ENCODE measurements at places on chromosomes 13 and 19.

GRCh38 chr13:36745436-36745835 lies 71.6 kb downstream of the SERTM1 start:
- H3K36me3 ChIP-seq: no peaks in the 10 kb centered on the region
- no peak for DNase-seq
- peaks cover 1% of the 10 kb centered on the region for H3K27me3 ChIP-seq
- no peaks in the 10 kb centered on the region for H3K4me1 ChIP-seq
- H3K27ac ChIP-seq: no peak overlapping the region
- H3K4me3 ChIP-seq: no peak overlapping the region

DNA sequence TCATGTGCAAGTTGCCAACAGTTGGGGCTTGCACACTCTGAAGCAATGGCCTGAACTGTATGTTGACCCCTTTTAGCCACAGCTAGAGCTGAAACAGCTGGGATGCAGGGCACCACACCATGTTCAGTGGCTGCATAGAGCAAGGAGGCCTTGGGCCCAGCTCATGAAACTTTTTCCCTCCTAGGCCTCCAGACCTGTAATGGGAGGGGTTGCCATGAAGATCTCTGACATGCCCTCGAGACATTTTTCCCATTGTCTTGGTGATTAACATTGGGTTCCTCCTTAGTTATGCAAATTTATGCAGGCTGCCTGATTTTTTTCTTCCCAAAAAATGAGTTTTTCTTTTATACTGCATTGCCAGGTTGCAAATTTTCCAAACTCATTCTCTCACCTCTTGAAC lies 165.1 kb upstream of the PRR20A start:
- H3K27me3 ChIP-seq: no peaks in the 10 kb centered on the region
- DNase-seq: no peak
- H3K27ac ChIP-seq: no peak overlapping the region
- no peaks in the 10 kb centered on the region for H3K36me3 ChIP-seq
- H3K4me1 ChIP-seq: no peaks in the 10 kb centered on the region

DNA sequence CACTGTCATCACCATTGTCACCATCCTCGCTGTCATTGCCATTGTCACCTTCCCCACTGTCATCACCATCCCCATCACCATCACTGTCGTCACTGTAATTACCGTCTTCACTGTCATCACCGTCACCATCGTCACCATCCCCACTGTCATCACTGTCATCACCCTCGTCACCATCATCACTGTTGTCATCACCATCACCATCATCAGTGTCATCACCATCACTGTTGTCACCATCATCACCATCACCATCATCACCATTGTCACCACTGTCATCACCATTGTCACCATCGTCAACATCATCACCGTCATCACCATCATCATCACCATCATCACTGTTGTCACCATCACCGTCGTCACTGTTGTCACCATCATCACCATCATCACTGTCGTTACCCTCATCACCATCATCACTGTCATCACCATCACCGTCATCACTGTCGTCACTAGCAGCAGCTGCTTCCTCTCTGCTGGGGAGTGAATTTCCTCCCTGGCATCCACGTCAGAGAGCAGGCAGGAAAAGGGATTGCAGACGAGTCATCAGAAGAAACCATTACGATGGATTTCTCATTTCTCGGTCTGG lies 27.3 kb downstream of the TMEM255B start:
- H3K27ac ChIP-seq: no peak overlapping the region
- peaks cover 25% of the 10 kb centered on the region for H3K27me3 ChIP-seq
- H3K36me3 ChIP-seq: no peaks in the 10 kb centered on the region
- peaks cover 11% of the 10 kb centered on the region for H3K4me1 ChIP-seq
- no peak overlapping the region for H3K4me3 ChIP-seq

DNA sequence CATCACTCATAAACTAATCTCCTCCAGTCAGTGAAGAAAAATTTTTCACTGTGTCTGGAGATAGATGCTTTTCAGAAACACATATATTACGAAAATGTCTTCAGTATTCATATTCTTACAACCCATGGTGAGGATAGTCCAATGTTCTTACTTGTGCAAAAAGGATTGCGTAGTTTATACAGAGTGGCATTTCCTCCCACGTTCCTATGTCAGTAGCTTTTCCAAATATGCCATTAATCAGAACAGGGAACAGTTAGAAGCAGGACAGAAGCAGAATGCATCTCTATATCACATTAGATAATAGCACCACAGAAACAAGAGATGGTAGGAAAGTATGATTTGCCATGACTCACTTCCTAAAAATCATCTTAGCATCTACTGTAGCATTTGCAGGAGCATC lies 282.9 kb downstream of the SLITRK5 start:
- no peak overlapping the region for H3K27ac ChIP-seq
- DNase-seq: no peak
- H3K4me3 ChIP-seq: no peak overlapping the region

DNA sequence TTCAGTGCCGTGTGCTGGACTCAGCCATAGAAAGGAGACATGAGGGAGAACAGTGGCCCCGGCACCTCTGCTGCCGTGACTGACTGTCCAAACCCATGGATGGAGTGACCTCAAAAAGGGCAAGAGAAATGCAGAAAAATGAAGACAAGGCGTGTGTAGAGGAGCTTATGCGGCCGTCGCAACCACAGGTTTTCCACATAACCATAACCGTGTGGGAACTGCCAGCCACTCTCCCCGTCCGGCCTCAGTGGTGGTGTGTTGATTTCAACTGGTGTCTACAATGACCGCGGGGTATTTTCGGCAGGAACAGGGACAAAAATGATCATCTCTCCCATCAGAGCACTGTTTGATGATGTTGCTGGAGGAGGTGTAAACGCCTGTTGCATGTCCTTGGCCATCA lies 42.9 kb upstream of the F7 start:
- H3K36me3 ChIP-seq: no peaks in the 10 kb centered on the region
- no peaks in the 10 kb centered on the region for H3K4me1 ChIP-seq
- H3K4me3 ChIP-seq: no peak overlapping the region
- H3K27ac ChIP-seq: no peak overlapping the region
- H3K27me3 ChIP-seq: no peaks in the 10 kb centered on the region

DNA sequence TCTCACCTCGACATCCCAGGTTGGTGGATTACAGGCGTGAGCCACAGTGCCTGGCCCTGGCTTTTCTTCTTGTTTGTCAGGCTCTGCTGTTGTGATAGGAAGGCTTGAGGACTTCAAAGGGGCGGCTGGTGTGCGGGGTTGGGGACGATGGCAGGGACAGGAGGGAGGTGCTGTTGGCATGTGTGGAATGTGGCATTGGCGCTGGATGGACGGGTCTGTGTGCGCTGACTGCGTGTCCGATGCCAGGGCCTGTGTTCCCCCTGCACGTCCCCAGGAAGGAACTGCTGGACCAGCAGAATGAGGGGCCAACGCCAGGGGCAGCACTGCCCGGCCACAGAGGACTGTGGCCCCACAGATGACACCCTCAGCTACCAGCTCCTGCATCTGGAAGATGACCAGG lies 12.7 kb upstream of the PTBP1 start:
- peaks cover 1% of the 10 kb centered on the region for H3K36me3 ChIP-seq
- no peak for DNase-seq
- peaks cover 7% of the 10 kb centered on the region for H3K27me3 ChIP-seq
- H3K4me1 ChIP-seq: no peaks in the 10 kb centered on the region
- no peak overlapping the region for H3K4me3 ChIP-seq
- H3K27ac ChIP-seq: no peak overlapping the region

GRCh38 chr13:101919541-101920181 lies 467.2 kb downstream of the ITGBL1 start:
- DNase-seq: no peak
- H3K36me3 ChIP-seq: no peaks in the 10 kb centered on the region
- no peaks in the 10 kb centered on the region for H3K4me1 ChIP-seq

DNA sequence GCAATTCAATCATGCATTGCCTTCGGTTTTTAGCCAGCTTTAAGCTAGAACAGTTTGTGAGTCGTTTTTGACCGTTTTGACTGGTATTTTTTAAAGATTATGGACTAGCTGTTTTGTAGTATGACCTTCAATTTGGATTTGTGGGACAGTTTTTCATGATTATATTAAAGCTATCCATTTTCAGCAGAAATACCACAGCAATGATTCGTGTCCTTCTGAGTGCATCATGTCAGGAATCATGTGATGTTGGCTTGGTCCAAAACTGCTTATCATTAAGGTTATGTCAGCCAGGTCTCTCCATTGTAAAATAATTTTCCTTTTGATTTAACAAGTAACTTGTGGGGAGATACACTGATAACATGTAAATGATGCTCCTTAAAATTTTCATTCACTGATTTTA lies 229.0 kb downstream of the POSTN start:
- no peaks in the 10 kb centered on the region for H3K27me3 ChIP-seq
- no peak for DNase-seq
- no peaks in the 10 kb centered on the region for H3K4me1 ChIP-seq

DNA sequence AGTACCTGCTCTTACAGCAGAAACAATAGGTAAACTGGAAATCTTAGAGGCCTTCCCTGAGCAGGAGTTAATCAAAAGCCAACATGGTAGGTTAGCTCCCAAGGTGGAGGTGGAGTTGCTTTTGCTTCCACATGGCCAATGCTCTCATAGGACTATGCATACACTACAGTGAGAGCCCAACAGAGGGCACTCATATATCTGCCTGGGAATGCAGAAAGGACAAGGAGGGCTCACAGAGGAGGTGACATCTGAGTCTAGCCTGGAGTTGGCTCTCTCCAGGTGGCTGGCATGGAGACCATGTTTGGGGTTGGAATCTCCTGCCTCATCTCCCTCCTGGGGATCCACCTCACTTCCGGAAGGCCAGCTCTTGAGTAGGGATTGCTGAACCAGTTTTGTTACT lies 34.6 kb downstream of the ATP8A2 start:
- H3K36me3 ChIP-seq: no peaks in the 10 kb centered on the region
- H3K4me3 ChIP-seq: no peak overlapping the region
- peaks cover 27% of the 10 kb centered on the region for H3K27me3 ChIP-seq
- no peaks in the 10 kb centered on the region for H3K4me1 ChIP-seq

DNA sequence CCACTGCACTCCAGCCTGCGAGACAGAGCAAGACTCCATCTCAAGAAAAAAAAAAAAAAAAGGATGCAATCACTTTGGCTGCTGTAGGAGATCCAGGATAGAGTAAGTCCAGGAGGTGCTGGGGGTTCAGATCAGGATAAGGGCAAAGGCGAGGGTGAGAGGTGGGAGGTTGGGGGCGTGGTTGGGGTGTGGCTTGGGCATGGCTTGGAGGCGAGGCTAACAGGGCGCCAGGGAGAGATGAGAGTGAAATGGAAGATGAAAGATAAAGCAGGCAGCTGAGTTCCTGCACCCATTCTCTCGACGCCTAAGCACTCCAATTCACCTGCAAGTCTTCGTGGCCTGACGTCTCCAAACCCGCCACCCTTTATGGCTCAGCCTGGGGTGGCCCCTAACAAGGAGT lies 25.0 kb upstream of the ZNRF4 start:
- peaks cover 28% of the 10 kb centered on the region for H3K27me3 ChIP-seq
- H3K27ac ChIP-seq: no peak overlapping the region
- no peaks in the 10 kb centered on the region for H3K4me1 ChIP-seq
- no peaks in the 10 kb centered on the region for H3K36me3 ChIP-seq
- DNase-seq: no peak

GRCh38 chr19:18218600-18218999 lies 7.6 kb downstream of the PDE4C start:
- DNase-seq: no peak
- H3K27me3 ChIP-seq: peaks cover 41% of the 10 kb centered on the region
- H3K27ac ChIP-seq: no peak overlapping the region
- peaks cover 4% of the 10 kb centered on the region for H3K36me3 ChIP-seq

- peak overlapping the region; percentile 73 for H3K4me3 ChIP-seq
- DNase-seq: no peak
- no peaks in the 10 kb centered on the region for H3K27me3 ChIP-seq
- peak overlapping the region; percentile 89 for H3K27ac ChIP-seq
These were observed 6.5 kb downstream of the HNRNPL start for GRCh38 chr19:38843175-38843758.

DNA sequence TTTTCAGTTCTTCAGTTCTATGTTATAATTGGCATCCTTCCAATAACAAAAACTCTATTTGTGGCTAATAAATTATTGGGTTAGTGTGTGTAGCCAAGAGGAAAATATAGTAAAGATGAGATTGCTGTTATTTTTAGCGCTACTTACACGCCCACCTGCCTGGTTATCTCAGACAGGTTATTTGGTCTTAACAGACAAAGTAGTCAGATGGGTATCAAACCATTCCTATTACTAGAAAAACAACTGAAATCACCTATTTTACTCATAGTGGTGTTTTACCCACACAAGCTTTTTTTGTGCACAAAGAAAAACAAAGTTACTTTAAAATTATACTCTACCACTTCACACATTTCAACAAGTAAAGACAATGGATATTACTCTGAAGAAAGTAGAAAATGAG lies 151.2 kb downstream of the TBC1D4 start:
- no peak for DNase-seq
- no peaks in the 10 kb centered on the region for H3K27me3 ChIP-seq
- H3K27ac ChIP-seq: no peak overlapping the region
- H3K36me3 ChIP-seq: peaks cover 11% of the 10 kb centered on the region
- no peak overlapping the region for H3K4me3 ChIP-seq

DNA sequence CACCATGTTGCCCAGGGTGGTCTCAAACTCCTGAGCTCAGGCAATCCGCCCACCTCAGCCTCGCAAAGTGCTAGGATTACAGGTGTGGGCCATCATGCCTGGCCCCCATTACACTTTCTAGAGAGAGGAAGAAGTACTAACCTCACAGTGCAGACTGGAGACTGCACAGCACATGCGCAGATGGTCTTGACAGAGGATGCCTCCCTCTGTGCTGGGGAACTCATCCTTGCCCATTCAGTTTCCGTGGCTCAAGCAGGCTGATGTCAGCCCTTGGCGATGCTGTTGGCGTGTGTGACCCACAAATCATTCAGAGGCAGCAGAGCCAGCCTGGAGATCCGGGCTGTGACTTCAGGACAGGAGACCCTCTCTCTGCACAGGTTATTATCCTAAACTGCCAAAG lies 14.6 kb upstream of the FFAR2 start:
- DNase-seq: no peak
- H3K4me3 ChIP-seq: no peak overlapping the region
- H3K27me3 ChIP-seq: peaks cover 33% of the 10 kb centered on the region

All from central memory CD8-positive, alpha-beta T cell (primary cell).